ENCODE measurements at places on chromosomes 2 and 18.

- no peak for DNase-seq
These were observed 49.4 kb downstream of the CAVIN2 start for GRCh38 chr2:191797500-191797899.

DNA sequence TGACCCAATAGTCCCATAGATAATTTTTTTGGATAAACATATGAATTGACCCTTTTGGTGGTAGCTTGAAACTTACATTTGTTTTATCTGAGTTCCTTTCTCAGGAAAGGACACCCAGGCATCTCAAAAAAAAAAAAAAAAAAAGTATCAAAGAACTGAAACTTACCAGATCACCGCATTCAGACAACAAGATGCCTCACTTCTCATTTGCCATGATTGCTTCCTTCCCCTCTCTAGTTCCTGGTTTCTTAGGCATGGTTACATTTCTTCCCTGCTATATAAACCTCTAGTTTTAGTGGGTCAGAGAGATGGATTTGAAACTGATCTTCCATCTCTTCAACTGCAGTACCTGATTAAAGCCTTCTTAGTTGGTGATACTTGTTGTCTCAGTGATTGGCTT lies 240.1 kb downstream of the ACKR3 start:
- no peak for DNase-seq

- DNase-seq = no peak
These were observed 104.0 kb downstream of the PRPF40A start for GRCh38 chr2:152613235-152613634.

DNA sequence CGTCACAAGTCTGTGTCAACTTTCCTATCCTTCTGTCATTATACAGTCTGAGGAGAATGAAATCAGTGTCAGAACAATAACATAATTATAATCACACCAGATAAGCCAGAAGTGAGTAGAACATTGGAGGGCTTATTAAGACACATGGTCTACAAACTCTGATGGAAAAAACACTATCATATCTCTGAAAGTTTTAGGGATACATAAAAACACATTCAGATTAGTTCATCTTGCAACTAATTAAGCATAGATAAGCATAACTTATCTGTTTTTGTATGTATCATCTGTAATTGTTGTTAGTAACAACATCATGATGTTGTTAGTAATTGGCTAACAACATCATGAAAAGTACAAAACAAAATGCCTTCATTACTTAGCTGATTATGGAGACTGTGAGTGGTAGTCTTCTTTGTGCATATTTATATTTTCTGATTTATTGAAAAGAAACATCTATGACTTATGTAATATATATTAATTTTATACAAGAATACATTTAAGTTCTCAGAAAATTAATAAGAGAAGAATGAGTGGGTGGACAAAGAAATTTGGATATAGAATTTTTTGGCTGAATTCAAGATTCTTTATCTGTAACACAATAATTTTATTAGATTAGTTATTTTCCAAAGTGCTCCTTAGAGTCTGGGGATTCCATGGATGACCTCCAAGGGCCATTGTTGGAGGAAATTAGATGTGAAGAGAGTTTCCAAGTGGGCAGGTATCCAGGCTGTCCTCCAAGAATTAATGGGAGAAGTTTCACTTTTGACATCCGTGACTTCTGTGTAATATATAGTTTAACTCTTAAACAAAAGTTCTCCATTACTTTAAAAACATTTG lies 16.9 kb upstream of the CCDC102B start:
- DNase-seq = no peak

DNA sequence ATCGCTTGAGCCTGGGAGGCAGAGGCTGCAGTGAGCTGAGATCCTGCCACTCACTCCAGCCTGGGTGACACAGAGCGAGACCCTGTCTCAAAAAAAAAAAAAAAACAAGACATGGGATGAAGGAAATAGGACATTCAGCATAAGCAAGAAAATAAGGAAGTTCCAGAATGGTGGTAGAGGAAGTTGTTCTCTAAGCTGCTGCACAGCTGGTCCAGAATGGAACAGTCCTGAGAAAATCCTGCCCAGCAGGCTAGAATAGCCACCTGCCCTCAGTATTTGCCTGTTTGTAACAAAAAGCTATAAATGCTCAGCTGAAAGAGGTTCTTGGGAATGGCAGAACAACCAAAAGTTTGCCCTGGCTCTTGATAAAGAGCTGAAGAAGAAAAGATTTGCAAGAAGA lies 11.1 kb upstream of the MAPRE3 start:
- no peak for DNase-seq

GRCh38 chr2:191170301-191170636 lies 19.5 kb upstream of the STAT4 start:
- DNase-seq = no peak

DNA sequence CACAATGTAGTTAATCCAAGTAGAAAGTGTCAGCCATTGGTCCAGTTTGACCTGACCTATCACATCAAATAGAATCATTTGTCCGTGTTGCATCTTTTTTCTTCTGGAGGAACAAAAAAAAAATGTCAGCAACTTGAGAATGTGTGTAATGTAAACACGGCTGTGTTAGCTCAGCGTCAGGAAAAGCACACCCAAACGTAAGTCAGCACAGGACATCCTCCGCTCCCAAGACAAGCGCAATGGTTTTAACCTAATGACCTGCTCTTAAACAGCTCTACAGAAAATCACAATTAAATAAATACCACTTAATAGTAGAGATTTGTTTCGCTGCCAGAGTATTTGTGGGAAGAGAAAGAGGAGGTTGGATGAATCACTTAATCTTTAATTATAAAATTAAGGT lies 59.4 kb downstream of the OSR1 start:
- no peak for DNase-seq
